NB4 (cell line): ENCODE measurements at places on chromosomes 2 and 18.

GRCh38 chr2:181308766-181309515, 148.2 kb upstream of the ITGA4 start:
- peak; percentile 77 for DNase-seq

DNA sequence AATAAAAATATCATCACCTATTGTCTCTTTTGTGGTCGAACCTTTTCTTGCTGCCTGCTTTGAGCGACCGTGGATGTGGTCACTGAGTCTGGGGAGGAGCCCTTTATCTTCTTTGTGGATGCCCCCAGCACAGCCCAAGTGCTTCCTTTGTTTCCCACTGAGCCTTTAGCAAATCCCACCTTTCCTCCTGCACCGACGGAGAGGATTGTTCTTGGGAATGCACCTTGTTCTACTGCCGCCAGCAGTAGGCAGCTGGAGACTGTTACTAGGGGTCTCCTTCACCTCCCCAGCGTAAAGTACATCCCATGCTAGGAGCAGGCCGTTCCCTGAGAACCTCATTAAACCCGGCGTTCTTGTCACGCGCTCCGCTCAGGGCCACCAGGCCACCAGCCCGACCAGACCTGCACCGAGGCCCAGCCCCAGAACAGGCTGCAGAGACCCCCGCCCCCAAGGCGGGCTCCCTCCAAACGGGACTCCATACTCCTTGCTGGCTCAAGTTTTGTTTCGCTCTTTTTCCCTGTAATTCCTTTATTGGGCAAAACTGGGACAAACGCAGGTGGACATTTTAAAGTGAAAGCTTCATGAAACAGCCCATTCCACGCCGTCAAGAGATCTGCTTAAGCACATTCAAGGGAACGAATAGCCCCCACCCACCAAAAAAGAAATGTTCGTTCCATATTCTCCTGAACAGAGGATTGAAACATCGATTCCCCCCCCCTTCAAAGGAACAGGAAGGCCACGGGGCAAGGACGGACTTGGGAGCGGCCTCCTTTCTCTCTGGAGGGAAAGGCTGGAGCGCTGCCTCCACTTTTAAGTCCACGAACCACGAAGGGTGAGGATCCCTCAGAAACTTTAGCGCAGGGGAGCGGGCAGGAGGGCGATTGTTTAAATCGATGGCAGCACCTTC, 1.1 kb upstream of the MAT2A start:
- peak; percentile 88 for DNase-seq

- no peak for DNase-seq
These were observed 45.6 kb upstream of the ITGB6 start for GRCh38 chr2:160245614-160246155.

- DNase-seq: no peak
These were observed 316.5 kb downstream of the MTX2 start for GRCh38 chr2:176585791-176586190.

DNA sequence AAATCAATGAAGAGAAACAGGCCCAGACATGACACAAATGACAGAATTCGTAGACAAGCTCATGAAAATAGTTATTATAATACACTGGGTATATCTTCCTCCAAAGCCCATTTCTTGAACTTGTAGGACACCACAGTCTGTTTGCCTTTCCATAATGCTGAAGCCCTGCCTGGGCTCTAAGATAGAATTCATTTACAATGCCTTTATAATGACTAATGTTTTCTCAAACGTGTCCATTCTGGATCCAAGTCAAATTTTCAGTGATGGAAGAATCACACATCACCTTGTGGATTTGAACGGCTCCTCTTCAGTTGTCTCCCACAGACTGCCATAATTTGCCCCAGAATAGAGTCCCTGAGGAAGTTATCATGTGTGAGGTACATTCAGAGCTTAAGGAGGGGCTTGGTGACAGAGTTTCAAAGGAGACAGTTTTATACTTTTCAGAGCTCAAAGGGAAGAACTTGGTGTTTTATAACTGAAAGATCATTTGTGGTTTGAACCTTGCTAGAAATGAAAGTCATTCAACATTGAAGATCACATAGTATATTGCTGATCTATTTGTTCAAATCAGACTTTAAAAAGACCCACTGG, 38.2 kb downstream of the CASP8 start:
- no peak for DNase-seq

- peak; percentile 38 for DNase-seq
These were observed 199.1 kb upstream of the CHAC2 start for GRCh38 chr2:53568469-53568868.

DNA sequence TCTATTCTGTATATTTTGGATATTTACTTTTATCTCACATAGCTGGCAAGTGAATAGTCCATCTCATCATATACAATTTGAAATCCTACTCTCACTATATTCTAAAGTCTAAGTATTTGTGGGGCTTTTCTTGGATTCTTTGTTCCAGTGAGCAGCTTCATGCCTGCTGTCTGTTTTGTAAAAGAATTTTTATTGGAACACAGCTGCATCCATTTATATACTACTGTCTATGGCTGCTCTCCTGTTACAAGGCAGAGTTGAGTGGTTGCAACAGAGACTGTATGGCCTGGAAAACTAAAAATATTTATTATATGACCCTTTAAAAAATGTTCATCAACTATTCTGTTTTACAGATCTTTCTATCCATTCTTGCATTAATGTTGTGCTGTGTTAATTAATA, 193.3 kb upstream of the KLHL14 start:
- no peak for DNase-seq

- DNase-seq: no peak
These were observed 25.6 kb downstream of the GLI2 start for GRCh38 chr2:120761164-120761861.

- DNase-seq: no peak
These were observed 39.7 kb downstream of the RFX8 start for GRCh38 chr2:101435001-101435862.

DNA sequence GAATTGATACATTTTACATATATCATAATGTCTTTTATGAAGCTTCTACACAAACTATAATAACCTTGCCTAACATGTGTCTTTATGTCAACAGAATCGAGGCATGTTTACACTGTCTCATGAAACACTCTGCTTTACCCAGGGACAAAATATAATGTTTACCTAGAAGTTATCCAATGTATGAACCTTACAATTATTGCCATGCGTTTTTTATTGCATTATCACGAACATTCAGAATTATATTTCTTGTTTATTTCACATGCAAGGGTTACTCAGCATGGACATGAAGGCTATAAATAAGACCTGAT, 19.8 kb downstream of the LONRF2 start:
- DNase-seq: no peak
